ENCODE measurements at places on chromosomes 2 and 18. TPM values are rescaled to one million over a fixed set of nuclear protein-coding genes. Genes with fewer than 3 reads are reported as not detected.

GRCh38 chr2:75568174-75568573, 7.4 kb upstream of the EVA1A start:
- DNase-seq: no peak

DNA sequence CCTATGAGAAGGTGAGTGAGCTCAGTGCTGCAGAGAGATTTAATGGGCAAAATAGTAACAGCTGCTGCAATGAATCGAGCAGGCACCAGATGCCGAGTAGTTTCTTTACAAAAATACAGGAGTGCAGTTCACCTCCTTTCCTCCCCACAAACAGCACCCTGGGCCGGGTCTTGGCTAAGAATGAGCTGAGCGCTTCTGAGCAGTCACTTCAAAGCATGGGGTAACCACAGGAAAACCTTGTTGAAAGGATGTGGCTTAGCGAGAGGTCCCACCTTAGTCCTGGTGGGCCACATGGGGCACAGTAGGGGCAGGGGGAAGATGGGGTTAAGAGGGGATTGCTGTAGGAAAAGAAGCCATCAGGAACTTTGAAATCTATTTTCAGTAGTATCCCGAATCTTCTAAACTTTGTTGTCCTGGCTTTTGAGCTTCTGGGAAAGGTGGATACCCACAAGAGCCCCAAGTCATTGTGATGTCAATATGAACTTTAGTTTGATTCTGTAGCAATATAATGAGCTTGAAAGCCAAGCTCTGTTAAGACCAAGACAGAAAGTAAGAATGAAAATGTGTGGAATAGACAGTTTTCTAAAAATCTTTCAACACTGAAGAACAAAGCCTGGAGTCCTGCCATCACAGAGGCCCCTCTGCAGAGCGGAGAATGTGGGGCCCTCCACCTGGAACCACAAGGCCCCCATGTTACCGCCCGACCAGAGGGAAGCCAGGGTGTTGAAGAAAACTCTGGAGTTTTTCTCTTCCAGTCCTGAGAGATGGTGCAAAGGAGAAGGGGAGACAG, 101.0 kb upstream of the ZNF236 start:
- no peak for DNase-seq

- no peak for DNase-seq
Measured at GRCh38 chr18:43876286-43876685, 599.0 kb upstream of the SYT4 start.

The CHRND gene
- not detected for total RNA-seq

DNA sequence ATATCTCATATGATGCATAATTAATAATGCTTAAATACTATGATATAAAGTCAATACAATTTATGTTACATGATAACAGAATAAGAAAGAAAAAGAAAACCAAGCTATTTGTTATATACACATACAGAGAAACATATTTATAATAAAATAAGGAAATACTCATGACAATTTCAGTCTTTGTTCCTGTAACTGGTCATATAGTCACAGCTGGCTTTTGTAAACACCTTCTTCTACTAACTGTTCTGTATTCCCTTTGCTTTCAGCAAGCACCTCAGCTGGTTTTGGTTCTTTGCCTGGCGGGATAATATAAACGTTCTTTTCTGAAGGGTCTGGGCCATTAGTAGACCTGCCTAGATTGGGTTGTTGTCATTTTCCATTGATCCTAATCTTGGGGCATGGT, 158.5 kb downstream of the COPS8 start:
- DNase-seq: no peak

The SLC4A3 gene
- not detected for total RNA-seq

DNA sequence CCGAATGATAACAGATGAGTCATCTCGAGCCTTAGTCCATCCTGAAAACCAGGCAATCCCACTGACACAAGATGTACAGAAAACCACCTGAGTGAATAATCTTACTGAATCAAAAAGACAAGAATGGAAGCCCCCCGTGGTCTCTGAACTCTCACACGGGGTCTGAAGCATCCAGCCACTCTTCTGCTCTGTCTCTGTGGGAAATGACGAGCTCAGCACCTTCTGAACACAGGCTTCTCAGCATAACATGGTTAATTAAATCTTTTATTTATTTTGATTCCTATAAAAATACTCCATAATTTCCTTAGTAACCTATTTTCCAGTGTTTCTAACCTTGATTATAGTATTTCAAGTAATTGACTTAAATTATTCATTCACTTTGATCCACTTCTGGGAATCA, 203.7 kb downstream of the TMEM163 start:
- DNase-seq: no peak

DNA sequence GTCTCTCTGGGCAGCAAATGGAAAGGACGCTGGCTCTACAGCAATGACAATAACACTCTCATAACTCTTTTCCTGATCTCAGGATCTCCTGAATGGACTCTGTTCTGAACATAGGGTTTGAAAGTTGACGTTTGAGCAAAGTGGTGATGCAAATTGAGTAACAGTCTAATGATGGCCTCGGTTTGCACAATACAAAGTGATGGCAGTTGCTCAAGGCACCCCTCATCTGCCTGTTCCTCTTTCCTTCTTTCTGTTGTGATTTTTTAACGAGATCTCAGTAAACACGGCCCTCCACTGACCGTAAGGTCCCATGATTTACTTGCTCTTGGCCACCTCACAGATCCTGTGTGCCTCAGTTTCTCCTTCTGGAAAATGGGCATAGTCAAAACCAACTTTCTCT, 303.6 kb downstream of the SLC8A1 start:
- DNase-seq: no peak

The CYP1B1 gene
- not detected for total RNA-seq

- DNase-seq: no peak
Measured at GRCh38 chr2:155080373-155080772, 381.9 kb downstream of the KCNJ3 start.

DNA sequence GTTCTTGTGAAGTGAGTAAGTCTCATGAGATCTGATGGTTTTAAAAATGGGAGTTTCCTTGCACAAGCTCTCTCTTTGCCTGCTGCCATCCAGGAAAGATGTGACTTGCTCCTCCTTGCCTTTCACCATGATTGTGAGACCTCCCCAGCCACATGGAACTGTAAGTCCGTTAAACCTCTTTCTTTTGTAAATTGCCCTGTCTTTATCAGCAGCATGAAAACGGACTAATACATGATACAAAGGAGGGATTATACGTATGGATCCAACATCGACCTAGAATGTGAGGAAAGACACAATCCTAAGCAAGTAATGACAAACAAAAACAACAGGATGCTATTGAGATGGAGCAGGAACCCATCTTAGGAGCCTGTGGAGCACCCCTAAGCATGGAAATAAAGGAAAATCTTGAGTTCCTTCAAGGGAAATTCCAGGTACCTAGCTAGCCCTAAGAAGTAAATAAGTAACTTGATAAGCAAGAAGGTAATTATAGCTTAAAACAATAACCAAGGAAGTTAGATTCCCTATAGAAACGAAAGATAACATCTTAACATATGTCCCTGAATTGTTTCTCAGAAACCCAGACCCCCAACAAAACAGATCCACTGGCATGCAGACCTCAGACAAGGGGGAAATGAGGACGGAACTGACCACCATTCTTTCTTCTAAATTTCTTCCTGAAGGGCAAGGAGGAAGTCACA, 1.5 kb upstream of the TNFRSF11A start:
- no peak for DNase-seq

DNA sequence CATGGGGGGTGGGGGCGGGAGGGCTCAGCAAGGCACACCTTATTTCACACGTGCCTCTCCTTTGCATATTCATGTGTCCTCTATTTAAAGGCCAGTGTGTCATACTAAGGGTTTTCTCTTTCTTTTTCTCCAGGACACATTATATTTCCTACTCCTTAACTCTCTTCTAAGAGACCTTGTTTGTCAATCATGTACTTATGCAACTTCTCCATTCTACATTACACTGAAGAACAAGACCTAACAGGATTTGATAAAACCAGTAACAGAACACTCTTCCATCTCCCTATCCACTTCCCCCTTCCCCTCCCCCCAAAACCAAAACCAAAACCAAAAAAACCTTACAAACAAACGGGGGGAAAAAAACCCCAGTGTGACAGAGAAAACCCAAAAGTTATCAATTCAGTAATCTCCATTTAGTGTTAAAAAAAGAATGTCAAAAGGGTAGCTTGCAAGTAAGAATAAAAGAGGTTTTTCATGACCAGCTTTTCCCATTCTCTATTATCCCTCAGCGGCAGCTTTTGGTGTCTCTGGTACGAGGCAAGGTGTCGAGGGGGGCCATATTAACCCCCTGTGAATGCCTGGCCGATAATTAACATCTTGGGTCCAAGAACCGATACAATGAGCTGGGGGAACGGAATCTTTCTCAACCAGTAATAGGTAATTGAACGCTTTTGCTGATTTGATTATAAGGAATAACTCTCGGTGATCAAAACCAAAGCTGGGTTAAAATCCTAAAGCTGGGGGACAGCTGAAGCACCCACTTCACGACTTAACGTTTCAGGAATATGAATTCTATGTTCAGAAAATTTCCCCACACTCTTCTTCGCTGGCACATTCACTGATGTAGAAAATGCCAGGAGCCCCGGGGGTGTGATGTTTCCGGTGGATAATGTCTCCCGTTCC, 191.0 kb upstream of the TCF4 start:
- DNase-seq: no peak

DNA sequence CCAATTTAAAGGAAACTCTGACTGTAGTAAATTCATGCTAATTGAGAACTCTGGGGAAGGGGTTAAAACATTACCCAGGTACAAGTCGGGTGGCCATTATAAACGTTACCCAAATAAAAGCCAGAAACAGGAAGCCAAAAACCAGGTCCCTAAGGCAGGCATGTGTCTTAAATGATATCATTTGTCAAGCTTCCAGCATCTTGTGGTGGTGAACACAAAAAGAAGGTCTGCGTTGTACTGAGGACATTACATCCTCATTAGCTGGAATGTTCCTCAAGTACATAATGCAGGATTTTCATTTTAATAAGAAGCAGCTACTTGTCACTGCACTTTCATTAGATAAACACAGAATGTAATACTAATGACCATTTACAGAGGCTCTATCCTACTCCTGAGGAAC, 10.9 kb downstream of the PTGR3 start:
- DNase-seq: no peak

DNA sequence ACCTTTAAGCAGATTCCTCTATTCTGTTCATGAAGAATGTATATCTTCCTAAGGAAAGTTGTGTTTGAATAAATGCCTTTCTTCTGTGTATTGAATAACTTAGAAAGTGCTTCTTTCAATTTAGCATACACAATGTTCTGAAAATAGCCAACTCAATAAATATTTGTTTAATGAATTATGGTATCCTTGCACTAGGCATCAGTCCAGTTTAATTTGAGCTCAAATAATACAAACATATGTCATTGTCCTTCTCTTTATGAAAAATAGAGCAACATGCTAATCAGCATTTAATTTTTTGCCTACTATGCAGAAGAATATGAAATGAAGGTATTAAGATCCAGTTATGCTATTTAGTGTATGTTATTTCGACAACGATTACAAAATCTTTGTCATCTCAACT, 68.2 kb downstream of the NRXN1 start:
- DNase-seq: no peak

GRCh38 chr2:141062031-141062430, 1068.8 kb downstream of the LRP1B start:
- no peak for DNase-seq

DNA sequence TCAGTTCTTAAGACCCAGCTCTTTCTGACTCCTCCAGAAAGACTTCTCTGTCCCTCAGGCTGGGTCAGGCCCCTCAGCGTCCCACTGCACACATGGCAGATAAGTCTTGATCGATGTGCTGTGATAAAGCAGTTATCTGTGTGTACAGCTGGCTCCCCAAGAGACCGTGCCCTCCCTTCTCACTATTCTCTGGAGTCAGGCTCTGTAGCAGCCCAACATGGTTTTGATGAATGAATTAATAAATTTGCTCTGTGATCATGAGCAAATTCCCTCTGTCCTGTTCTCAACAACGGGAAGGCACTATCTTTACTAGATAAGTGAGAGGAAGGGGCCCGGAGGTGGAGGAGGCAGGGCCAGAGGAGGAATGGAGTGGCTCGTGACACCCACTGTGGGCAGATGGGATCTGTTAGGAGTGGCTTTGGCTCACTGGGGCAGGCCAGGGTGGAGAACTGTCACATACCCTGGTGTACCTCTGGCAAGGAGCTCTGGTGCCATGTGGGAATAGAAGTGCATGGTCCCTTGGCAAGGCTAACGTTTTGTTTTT, 48.3 kb downstream of the ZFP36L2 start:
- DNase-seq: no peak

GRCh38 chr2:88857951-88858411, 166.5 kb downstream of the RPIA start:
- DNase-seq: peak; percentile 95

The CYTIP gene
- 64.0 TPM for total RNA-seq

The ASB18 gene
- total RNA-seq: not detected

DNA sequence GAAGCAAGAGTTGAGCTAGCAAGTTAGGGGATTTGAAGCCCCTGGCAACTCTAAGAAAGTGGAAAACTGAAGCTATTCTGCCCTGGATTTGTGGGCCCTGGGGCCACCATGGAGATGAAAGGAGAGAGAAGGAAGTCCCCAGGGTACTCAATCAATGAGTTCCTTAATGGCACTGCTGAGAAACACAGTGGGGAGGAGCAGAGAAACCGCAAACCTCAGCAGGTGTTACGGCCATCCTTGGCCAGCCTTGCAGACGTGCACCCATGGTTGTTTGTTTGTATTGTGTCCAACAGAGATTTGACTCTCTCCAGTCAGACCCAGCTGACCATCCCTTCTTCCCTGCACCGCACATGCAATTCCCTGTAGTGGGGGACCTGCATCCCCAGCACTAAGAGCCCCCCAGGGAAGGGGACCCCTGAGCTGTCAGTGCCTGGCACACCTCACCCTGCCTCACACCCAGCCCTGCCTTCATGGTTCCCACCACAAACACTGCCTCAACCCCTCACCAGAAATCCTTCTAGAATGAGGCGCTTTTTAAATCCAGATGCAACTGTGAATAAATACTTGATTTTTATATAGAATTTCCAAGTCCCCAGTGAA, 255.3 kb downstream of the SH3BP4 start:
- peak; percentile 42 for DNase-seq

The CPO gene
- not detected for total RNA-seq

DNA sequence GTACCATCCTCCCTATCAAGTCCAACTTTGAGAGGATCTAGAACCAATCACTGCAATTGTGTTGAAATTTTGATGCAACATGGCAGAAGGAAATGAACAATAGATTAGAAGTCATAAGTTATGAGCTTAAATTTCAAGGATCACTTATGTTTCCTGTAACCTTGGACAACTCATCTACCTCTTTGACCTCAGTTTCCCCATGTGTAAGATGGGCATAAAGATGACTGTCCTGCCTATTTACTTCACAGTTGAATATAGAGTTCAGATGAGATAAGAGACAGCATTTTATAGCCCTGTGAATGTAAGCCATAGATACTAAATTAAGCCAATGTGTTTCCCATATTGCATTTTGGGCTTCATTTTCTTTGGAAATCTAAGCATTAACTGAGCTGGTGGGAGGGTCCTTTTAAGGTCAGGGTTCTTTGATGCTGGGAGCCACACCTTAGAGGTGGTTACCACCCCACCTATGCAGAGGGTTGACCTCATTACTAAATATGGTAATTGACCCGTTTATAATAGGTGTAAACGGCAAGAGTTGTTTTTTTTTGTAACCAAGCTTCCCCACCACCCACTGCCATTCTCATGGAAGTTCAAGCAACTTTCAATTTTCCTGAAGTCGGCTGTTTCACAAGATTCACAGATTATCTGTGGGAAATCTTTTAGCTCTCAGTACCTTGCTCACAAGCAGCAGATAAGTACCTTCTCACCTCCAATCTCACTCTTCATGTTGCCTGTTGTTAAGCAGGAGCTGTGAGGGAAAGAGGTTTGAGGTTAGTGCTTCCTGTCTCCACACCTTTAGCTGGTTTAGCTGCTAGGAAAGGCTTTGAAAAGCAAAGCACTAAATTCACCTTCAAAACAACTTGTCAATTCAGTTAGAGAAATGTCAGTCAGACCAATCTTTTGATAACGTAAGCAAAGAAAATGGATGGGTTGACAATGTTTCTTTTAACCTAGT, 13.3 kb downstream of the CD28 start:
- no peak for DNase-seq
